ENCODE measurements at places on chromosomes 6 and 20. TPM values are rescaled to one million over a fixed set of nuclear protein-coding genes. Genes with fewer than 3 reads are reported as not detected.

Gene MRPL14
- 80.5 TPM for total RNA-seq

Gene ZNF133
- total RNA-seq: 14.8 TPM

Gene ADA
- total RNA-seq: 4.3 TPM

GRCh38 chr6:106517706-106518105, 111.6 kb downstream of the RTN4IP1 start:
- DNase-seq: no peak

Gene ELOVL5
- 89.9 TPM for total RNA-seq

- no peak for DNase-seq
These were observed 11.3 kb upstream of the RBM24 start for GRCh38 chr6:17269840-17270239.

GRCh38 chr6:35085359-35086281, 55.5 kb downstream of the TCP11 start:
- no peak for DNase-seq

Gene CFB
- 36.7 TPM for total RNA-seq

GRCh38 chr6:93677264-93677965, 258.1 kb upstream of the EPHA7 start:
- DNase-seq: no peak

- DNase-seq: no peak
These were observed 19.2 kb downstream of the PHACTR1 start for GRCh38 chr6:12735786-12736185.

Data from thyroid gland (tissue), 4 donors.